ENCODE measurements at places on chromosomes 1 and 21.

DNA sequence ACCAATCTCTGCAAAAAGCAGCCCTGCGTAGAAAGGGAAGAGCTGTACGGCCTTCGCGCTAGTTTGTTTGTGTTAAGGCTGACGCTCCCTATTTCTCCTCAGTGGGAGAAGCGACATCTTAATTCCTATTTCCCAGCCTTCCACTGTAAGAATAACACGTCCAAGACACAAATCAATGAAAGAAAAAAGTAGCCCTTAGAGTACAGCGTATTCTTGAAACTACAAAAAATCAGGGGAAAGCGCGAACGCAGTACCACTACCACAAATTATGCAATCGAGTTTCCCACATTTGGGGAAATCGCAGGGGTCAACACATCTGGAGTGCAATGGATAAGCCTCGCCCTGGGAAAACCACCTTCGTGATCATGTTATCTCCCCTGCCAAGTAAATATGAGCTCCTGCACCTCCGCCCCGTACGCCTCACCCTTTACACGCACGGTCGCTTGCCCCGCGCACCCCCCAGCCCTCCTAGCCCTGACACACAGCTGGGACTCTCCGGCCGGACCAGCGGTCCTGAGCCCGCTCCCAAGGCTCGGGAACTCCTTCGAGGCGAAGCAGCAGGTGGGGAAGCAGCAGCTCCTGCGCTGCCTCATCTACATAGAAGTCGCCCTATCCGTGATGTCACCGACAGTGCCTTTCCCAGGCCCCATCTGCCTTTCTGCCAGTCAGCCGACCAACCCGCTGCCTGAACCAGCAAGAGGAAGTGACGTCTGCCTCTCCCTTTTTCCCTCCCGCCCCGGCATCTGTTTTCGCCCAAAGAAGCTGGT lies 94.7 kb downstream of the PPIAL4G start:
- DNase-seq = peak; percentile 92

- no peak for DNase-seq
Observed at GRCh38 chr1:180525715-180526039, 23.3 kb upstream of the ACBD6 start.

DNA sequence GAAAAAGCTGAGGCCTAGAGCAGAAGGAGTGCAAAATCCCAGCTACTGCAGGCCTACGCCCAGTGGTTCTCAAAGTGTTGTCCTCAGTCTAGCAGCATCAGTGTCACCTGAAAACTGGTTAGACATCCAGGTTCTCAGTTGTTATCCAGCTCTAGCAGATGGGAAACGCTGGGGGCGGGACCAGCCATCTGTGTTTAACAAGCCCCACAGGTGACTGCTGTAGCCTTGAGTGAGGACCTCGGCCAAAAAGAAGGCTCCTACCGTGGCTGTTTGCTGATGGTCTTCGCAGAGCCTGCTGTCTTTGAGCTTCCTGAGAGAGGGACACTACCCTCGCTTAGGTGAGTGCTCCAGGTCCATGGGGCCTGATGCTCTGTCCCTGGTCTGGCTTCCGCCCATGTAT lies 69.7 kb downstream of the LRRN2 start:
- no peak for DNase-seq

- no peak for DNase-seq
Observed at GRCh38 chr1:172699695-172700227, 40.9 kb downstream of the FASLG start.

- no peak for DNase-seq
Observed at GRCh38 chr1:245180496-245181157, 25.8 kb downstream of the KIF26B start.

- DNase-seq = no peak
Observed at GRCh38 chr1:38093569-38094520, 47.3 kb upstream of the POU3F1 start.

DNA sequence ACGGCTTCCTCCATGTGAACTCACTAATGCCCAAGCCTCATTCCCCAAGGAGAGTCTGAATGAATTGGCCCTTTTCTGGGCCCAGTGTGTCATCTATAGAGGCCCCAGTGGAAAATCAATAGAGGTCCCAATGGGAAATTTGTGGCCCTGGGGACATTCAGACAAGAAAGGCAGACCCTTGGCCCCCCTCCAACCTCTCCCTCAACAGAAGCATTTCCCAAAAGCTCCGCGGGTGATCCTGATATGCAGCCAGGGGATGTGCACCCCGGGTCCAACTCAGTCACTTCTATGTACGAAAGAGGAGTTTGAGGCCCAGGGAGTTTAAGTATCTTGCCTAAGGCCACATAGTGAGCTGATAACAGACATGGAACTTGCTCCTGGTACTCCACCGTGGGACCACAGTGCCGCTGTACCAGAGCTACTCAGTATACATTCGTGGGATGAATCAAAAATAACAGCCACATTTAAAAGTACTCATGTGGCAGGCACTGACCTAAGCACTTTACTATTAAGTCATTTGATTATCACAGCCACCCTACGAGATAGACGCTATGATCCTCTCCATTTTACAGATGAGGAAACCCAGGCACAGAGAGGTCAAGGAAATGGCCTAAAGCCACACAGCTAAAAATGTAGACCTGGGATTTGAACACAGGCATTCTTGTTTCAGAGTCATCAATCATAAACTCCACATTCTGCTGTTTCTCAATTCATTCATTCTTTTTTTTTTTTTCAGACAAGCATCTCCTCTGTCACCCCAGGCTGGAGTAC lies 8.5 kb downstream of the EPHA2 start:
- no peak for DNase-seq

GRCh38 chr21:46048926-46049889 lies 48.7 kb upstream of the COL6A2 start:
- DNase-seq = no peak

DNA sequence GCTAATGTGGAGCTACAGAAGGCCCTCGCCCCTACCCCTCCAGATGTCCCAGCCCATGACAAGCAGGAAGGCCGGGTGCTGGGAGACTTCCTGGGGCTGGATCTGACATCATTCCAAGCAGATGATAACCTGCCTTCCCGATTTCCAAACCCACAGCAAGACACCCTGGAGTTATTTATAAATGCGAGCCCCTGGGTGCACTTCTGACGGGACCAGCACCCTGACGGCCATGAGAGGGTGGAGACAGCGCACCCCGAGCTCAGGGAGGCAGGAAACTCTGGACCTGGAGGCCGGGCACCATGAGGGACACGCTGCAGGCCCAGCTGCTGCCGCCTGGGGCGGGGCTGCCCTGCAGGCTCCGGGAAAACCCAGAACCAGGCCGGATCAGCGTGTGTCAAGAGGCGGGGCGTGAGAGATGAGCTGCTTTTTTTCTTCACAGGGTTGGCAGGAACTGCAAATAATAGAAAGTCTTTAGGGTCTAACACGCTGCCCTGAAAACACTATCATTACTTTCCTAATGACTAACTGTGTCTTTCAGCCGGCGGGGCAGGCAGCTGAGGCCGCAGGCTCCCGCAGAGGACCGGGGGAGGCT lies 2.5 kb upstream of the PCBP3 start:
- peak; percentile 42 for DNase-seq

DNA sequence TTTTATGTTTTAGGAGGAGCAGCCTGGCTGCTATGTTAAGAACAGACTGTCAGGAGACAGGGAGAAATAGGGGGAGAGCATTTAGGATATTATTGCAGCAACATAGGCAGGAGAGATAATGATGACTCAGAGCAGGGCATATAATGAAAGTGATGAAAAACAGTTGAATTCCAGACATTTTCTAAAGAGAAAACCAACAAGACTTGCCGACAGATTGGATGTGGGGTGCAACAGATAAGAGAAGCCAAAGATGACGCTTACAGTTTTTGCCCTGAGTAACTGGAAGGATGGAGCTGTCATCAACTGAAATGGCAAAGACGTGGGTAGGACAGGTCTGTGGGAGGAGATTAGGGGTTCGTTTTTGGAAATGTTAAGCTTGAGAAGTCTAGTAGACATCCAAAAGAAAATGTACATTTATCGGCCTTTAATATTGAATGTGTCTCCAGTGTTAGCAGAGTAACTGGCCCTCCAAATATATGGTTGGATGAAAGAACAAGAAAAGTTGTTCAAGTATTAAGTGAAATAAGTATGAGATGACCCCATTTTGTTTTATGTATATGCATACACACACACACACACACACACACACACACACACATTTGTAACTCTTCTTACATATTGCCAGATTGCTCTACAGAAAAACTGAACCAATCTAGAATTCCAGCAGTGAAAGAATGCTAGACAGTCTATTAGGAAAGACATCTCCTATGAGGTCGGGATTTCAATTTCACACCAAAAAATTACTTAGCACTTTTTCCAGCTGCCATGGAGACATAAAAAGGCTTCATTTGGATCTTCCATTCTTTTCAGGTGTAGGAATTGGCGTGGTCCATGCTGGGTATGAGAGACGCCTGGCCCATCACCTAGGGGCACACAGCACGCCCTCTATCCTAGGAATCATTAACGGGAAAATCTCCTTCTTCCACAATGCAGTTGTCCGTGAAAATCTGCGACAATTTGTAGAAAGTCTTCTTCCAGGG lies 17.2 kb downstream of the DNAJC16 start:
- DNase-seq = no peak

GRCh38 chr1:183872403-183872802 lies 67.5 kb downstream of the RGL1 start:
- DNase-seq = no peak

- DNase-seq = no peak
Observed at GRCh38 chr1:13583966-13584791, 547 bp downstream of the PDPN start.

DNA sequence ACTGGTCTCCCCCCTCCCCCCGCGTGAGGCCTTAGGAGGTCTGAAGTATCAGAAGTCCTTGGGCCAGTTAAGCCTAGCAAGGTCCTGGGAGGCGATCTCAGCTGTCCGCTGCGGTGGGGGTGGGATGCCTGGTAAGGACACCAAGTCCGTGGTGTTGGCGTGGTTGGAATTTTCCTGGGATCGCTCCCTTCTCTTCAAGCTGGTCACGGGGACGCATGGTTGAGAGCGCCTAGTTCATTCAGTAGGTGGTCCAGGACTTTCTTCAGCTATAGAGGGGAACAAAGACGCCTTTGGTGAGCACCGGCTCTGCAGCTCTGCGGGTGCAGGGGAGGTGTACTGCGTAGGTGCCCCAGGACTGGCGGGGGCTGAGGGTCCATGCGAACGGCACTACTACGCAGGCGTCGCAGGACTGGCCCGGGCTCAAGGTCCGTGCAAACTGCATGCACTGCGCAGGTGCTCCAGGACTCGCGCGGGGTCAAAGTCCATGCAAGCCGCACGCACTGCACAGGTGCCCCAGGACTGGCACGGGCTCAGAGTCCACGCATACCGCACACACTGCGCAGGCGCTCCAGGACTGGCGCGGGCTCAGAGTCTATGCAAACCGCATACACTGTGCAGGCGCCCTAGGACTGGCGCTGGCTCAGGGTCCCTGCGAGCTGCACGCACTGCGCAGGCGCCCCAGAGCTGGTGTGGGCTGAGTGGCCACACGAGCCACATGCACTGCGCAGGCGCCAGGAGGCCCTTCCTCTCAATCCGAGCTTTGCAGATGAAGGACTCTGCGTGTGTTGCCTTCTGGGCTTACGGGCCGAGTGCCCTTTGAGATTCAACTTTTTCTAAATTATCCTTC lies 36.6 kb upstream of the HMGN1 start:
- peak; percentile 62 for DNase-seq

- no peak for DNase-seq
Observed at GRCh38 chr1:186518822-186519381, 58.0 kb upstream of the PDC start.

- DNase-seq = no peak
Observed at GRCh38 chr21:44549525-44550211, 1.6 kb downstream of the KRTAP10-2 start.

DNA sequence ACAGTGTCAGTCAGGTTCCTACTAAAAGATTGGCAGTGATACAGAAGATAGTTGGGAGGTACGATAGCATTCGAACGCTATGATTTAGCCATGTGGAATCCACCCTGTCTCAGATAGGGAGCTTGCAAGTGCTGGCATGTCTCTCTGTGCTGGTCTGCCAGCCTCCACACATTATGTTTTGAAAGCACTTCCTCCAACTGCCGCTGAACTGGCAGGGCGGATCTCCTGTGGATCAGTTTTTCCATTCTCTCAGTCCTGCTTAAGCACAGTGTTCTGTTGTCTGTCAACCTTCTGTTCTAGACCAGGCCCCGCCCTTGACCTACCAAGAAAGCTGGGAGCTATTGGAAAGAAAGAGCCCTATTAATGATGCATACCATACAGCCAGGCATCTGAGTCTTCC lies 65.5 kb upstream of the PALMD start:
- no peak for DNase-seq

GRCh38 chr1:27383039-27383605 lies at the start of gene CD164L2:
Gene CD164L2 (minus strand): TSS chr1:27383333. CDS start chr1:27383239, 94 bp downstream.
- peak; percentile 40 for DNase-seq

DNA sequence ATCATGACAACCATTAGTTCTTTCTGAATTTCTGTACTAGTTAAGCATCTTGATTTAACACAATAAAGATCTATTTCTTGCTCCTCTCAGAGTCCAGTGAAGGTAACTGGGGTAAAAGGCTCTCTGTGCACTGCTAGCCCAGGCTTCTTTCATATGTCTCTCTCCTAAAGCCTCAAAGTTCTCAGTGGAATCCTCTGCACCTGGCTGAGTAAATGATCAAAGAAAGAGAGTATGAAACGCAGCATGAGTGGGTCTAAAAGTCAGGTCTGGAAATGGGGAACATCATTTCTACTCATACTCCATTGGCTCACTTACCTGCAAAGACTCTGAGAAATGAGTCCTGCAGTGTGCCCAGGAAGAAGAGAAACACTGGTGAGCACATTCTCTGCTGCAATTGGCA lies 418.5 kb downstream of the PTPRC start:
- DNase-seq = no peak

GRCh38 chr1:85351202-85351828 lies 74.9 kb upstream of the BCL10 start:
- DNase-seq = no peak

GRCh38 chr1:97685360-97685759 lies 235.5 kb downstream of the DPYD start:
- no peak for DNase-seq

DNA sequence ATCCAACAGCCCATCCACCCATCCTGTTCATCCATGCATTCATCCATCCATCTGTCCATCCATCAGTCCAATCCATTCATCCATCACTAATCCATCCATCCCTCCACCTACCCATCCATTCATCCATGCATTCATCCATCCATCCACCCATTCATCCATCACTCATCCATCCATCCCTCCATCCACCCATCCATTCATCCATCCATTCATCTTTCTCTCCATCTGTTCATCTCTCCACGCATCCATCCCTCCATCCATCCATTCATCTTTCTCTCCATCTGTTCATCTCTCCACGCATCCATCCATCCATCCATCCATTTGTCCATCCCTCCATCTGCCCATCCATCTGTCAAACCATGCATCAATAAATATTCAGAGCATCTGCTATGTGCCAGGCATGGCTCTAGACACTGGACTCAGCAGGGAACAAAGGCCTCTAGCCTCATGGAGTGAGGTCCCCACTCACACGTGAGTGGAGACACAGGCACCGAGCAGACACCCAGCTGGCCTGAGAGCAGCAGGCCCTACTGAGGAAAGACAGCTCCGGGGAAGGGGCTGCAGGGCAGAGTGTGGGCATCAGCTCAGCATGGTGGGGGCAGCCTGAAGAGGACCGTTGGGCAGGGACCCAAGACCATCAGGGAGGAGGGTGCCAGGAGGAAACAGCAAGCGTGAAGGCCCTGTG lies 9.6 kb downstream of the KRTAP10-1 start:
- DNase-seq = no peak

- DNase-seq = no peak
Observed at GRCh38 chr21:41451753-41452676, 26.0 kb downstream of the MX1 start.

- DNase-seq = peak; percentile 32
Observed at GRCh38 chr1:196148367-196148970, 459.8 kb downstream of the KCNT2 start.

Measured in CD4-positive, alpha-beta T cell treated with Interleukin-21 for 1 hour (primary cell).